ENCODE measurements at places on chromosomes 6 and 20.

DNA sequence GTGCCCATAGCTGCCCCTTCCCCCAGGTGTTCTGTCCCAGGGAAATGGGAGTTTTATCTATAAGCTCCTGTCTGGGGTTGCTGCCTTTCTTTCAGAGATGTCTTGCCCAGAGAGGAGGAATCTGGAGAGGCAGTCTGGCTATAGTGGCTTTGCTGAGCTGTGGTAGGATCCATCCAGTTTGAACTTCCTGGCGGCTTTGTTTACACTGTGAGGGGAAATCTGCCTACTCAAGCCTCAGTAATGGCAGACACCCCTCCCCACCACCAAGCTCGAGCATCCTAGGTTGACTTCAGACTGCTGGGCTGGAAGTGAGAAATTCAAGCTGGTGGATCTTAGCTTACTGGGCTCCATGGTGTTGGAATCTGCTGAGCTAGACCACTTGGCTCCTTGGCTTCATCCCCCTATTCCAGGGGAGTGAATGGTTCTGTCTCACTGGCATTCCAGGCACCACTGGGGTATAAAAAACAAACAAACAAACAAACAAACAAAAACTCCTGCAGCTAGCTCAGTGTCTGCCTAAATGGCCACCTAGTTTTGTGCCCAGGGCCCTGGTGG lies 24.0 kb downstream of the TNFAIP3 start:
- no peak for DNase-seq

GRCh38 chr20:17896771-17897369 lies 71.7 kb downstream of the SNX5 start:
- DNase-seq, result no peak

- DNase-seq, result no peak
Observed at GRCh38 chr6:2531426-2532215, 219.1 kb downstream of the MYLK4 start.

DNA sequence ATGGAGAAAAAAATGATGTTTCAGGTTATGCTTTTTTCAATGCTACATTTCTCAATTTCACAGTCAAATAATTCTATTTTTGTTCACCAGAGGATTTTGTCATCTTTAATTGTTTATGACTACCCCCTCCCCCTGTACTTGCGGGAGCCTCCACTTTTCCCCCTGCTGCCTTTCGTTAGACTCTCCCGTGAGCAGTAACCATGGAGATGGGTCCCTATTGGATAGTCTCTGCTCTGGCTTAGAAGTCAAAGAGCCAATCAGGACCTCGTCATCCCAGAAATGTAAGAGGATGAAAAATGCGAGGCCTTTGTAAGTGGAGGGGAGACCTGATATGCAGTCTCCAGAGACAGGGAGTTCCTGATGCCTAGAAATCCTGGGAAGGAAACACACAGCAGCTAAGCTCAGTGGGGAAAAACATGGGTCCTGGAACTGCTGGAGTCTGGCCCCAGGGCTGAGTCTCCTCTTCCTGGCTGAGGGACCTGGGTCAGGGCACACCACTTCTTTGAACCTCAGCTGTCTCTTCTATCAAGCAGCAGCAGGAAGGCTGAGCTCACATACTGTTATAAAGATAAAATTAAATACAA lies 298.7 kb downstream of the TSHZ2 start:
- DNase-seq, result no peak

GRCh38 chr20:2465100-2465499 lies 5.5 kb downstream of the SNRPB start:
- no peak for DNase-seq

DNA sequence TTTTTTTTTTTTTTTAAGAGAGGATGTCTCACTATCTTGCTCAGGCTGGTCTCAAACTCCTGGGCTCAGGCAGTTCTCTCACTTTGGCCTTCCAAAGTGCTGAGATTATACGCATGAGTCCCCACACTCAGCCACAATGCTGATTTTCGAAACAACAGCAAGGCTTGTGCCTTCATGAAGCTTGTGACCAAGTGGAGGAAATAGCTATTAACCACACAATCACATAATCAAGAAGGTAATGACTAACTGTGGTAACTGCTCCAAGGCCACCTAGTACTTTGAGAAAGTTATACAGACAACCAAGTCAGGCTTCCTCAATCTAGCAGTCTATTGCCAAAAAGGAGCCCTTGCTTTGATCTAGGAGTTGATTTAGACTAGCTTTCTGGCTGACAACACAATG lies 46.3 kb downstream of the SOD2 start:
- DNase-seq, result no peak

DNA sequence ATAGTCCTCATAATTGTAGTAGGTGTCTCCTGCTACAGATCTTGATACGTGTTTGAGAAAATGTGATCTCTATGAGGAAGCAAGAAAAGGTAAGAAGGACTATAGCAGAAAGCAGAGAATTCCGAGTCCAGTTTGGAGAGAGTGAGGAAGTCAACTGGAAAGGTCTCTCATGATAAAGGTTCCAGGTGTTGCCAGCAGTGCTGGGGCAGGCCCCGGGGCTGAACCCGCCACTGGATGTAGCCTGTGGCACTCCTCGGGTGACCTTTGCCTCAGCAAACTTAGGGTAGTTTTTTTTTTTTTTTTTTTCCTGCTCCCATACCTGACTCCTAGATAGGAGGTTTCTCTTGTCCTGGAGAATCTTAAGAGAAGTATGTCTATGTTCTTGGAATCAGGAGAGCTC lies 62.8 kb downstream of the FAM120B start:
- no peak for DNase-seq

- no peak for DNase-seq
Observed at GRCh38 chr6:27273783-27274182, 26.3 kb downstream of the PRSS16 start.

DNA sequence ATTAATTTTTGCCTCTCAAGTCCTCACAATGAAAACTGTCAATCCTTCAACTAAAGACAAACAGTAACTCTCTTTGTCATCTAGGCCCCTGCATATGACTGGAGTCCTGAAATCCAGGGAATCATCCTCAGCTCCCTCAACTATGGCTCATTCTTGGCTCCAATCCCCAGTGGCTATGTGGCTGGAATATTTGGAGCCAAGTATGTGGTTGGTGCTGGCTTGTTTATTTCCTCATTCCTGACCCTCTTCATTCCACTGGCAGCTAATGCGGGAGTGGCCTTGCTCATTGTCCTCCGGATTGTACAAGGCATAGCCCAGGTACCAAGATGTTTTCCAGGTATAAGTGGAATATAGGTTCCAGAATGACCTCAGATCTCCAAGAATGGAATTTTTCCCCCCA lies 15.4 kb downstream of the SLC17A4 start:
- no peak for DNase-seq

- DNase-seq, result no peak
Observed at GRCh38 chr6:17420368-17420767, 27.0 kb downstream of the CAP2 start.

DNA sequence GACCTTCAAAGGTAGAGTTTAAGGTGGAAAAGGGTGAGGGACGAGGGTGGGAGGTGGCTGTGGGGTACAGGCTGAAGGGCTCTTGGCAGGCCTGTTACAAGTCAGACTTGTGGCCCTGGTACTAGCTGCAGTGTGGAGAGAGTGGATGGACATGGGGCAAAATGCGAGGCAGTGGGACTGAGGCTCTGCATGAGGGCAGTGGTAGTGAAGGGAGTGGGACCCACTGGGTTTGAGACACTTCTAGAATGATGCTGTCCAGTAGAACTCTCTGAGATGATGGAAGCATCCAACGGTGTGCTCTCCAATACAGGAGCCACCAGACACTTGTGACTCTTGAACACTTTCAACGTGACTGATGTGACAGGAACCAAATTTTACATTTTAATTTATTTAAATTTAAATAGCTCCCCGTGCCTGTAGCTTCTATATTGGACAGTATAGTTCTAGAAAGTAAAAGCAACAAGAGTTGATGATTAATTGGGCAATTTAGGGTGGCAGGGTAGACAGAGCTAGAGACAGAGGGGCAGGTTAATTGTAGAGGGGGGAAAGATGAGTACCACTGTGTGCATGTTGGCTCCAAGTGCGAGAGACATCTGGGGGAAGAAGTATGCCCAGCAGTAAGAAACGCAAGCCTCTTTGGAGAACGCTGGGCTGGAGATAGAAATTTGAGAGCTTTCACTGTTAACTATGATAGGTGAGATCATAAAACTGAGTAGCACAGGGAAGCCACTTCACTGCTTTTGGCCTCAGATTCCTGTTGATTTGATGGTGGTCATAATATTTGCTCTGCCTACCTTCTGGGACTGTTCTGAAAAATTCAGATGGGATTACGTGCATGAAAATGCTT lies 77.5 kb downstream of the TXNDC5 start:
- no peak for DNase-seq

- DNase-seq, result no peak
Observed at GRCh38 chr6:17899491-17899890, 87.9 kb downstream of the KIF13A start.

- DNase-seq, result no peak
Observed at GRCh38 chr20:18609741-18610140, 21.9 kb downstream of the DTD1 start.

DNA sequence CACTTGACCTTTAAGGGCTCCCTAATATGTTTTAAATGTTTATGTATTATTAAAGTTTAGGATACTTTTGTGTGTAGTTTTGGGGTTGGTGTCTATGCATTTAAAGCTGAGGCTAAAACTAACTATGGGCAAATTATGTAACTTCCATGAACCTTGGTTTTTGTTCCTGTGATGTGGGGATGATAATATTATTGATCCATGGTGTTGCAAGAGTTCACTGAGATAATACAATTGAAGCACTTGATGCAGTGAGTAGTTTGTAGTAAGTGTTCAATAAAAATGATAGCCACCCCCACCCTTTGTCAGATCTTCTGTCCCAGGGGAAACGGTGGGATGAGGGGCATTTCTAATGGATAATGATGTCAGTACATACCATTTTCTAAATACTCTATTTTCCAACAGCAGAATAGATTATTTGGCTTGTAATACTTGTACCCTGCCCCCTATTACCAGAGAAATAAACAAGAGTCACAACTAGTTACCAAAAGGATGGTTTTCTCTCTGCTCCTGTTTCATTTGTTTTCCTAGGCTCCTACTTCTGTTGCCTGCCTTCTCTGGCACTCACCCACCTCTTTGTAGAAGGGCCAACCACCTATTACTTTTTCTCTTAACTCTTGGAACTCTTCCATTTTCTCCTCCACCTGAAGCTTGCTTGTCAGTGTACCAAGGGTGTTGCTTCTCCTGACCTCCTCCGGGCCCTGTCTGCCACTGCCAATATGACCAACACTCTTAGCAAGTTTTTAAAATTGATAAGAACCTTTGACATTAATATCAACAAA lies 97.9 kb downstream of the RCAN2 start:
- DNase-seq, result no peak

DNA sequence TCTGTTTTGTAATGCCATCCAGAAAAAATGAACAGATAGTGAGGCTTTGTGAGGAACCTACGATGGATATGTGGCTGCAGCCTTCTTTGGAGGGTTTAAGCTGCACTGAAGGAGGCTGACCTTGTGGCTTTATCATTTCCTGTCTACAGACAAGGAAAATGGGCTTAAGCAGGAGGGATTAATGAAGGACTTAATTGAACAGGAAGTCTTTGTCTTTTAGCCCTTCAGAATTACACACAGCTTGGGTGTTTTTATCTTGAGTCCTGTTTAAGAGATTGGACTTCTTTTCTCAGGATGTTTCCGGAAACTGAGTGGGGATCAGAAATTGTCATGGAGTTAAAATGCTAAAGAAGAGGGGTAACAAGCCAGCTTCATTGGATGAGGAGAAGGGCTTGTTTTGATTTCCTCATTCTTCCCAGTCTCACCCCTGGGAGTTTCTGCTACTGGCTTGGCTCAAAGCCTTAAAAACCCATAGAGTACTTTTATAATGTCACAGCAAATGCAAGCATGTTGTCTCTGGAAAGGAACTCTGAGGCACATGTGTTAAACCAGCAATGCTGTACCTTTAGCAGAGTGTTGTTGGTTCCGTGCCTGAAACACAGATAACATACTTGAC lies 193.6 kb downstream of the JARID2 start:
- no peak for DNase-seq

DNA sequence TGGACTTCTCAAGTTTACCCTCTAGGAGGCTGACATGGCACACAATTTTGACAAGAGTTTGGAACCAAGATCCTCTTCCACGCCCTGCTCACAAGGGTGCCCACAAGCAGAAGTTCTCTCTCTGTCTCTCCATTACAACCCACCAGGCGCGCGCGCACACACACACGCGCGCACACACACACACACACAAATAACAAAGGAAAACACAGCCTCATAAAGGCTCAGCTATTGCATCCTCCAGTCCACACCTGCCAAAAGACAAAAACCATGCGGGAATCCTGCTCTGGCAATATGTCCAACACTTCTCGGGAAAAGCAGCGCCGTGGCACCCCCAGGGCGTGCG lies 870 bp downstream of the PAK5 start:
- no peak for DNase-seq

DNA sequence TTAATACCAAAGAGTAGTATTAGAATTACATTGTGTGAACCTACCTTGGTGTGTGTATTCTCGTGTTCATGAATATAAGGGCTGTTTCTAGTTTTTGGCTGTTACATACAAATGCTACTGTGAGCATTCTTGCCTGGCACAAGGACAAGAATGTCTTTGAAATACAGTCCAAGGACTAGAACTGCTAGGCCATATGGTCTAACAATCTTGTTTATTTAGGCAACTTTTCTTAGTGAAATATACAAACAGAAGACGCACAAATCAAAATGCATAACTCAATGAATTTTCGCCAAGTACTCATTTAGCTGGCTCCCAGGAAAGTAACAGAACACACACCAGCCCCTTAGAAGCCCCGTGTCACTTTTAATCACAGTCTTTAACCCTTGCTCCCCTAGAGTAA lies 28.5 kb downstream of the KDM1B start:
- DNase-seq, result no peak

DNA sequence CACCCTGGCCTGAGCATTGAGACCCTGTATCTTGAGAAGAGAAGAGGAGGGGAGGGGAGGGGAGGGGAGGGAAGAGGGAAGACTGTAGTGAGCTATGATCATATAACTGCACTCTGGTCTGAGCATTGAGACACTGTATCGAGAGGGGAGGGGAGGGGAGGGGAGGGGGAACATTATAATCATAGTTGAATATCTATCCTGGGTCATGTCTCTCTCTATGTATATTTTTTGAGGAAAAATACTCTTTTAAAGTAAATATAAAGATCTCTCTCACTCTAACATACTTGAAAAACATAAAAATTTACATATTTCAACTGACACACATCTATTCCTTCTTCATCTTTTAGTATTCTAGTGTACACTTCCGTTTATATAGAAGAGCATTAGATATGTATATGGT lies 431.0 kb downstream of the CDKAL1 start:
- no peak for DNase-seq

GRCh38 chr20:53032478-53032932 lies 60.3 kb downstream of the TSHZ2 start:
- no peak for DNase-seq

DNA sequence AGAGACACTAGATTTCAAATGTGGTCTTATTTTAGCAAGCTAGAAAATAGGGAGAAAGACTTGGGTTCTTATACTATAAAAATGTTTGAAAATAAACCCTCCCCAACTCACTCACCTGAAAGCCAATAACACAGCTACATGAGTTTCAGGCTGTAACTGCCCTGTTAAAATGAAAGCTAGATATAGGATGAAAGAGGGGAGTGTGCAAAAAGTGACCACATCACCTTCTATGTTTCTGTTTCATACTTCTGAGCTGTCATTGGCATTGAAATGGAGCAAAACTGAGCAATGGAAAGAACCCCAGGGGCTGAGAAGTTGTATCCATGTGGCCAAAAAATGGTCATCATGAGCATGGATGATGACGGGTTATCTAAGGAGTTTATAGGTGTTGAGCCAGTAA lies 148.1 kb upstream of the TENT5A start:
- no peak for DNase-seq

Data from activated naive CD8-positive, alpha-beta T cell treated with anti-CD3 and anti-CD28 coated beads, Interleukin-2, amount 50 U/mL, for 24 hours (primary cell).